ENCODE measurements at places on chromosomes 12 and 14.

DNA sequence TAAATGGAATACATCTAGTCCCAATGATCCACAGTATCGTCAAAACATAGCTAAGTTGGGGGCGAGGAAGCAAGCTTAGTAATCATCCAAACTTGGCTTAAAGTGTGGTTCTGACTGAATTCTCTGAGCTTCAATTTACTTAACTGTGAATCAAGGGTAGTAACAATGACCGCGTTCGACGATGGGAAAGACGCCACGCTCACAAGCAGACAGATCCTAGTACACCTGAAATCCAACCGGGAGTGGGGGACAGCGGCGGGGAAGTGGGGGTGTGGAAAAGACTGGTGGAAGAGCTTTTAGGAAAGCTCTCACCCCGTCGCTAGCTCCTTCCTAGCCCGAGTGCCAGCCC is 433 bp downstream of the COX16 start:
- DNase-seq, result no peak

- DNase-seq, result no peak
Measured at GRCh38 chr12:42631513-42631912, 42.0 kb upstream of the PRICKLE1 start.

GRCh38 chr12:2857021-2857431 is at the start of gene TEX52:
Gene TEX52 (minus strand): TSS chr12:2857039. CDS start chr12:2857026, 13 bp downstream.
- no peak for DNase-seq

DNA sequence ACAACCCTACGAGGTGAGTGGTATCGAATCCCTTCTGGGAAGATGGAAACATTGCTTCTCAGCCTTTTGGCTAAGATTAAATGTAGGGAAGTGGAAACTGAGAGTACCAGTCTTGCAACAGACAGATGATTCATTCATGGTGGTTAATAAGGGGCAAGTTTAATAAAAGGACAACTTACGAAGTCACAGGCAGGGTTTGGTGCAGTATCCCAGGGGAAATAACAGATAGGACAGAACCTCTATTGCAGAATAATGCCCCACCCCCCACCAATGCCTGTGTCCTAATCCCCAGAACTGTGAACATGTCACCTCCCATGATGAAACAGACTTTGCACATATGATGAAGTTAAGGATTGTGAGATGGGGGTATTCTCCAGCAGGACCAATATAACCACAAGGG is 212.5 kb downstream of the TBX5 start:
- DNase-seq, result no peak

- no peak for DNase-seq
Measured at GRCh38 chr12:50221228-50222008, 54.2 kb upstream of the CERS5 start.

DNA sequence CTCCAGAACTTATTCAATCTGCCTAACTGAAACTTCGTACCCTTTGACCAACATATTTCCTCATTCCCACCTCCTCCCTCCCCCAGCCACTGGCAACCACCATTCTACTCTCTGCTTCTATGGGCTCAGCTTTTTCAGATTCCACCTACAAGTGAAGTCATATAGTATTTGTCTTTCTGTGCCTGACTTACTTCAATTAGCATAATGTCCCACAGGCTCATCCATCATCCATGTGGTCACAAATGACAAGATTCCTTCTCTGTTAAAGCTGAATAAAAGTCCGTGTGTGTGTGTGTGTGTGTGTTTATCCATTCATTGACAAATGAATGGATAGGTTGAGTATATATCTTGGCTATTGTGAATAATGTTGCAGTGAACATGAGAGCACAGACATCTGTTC is 1.3 kb upstream of the C14orf39 start:
- no peak for DNase-seq

DNA sequence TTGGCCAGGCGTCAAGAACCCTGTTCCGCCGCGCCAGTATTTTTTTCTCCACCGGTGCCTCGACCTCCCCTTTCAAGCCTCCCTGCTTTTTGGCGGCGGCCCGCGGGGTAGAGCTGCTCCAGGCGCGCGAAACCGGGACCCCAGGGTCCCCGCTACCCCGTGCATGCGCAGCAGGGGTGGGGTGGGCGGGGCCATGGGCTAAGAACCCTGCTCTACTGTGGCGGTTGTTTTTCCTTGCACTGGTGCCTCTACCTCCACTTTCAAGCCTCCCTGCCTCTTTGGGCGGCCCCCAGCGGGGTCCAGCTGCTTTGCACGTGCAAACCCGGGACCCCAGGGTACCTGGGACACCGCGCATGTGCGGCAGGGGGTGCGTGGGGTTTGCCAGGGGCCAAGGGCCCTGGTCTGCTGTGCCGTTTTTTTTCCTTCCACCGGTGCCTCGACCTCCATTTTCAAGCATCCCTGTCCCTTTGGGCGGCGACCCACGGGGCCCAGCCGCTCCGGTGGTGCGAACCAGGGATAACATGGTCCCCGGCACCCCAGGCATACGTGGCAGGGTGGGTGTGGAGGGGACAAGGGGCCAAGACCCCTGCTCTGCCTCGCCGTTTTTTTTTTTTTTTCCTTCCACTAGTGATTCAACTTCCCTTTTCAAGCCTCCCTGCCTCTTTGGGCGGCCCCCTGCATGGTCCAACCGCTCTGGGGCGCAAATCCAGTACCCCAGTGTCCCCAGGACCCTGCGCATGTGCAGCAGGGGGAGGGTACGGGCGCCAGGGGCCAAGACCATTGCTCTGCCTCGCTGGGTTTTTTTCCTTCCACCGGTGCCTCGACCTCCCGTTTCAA is 326.8 kb downstream of the ALG10 start:
- no peak for DNase-seq

DNA sequence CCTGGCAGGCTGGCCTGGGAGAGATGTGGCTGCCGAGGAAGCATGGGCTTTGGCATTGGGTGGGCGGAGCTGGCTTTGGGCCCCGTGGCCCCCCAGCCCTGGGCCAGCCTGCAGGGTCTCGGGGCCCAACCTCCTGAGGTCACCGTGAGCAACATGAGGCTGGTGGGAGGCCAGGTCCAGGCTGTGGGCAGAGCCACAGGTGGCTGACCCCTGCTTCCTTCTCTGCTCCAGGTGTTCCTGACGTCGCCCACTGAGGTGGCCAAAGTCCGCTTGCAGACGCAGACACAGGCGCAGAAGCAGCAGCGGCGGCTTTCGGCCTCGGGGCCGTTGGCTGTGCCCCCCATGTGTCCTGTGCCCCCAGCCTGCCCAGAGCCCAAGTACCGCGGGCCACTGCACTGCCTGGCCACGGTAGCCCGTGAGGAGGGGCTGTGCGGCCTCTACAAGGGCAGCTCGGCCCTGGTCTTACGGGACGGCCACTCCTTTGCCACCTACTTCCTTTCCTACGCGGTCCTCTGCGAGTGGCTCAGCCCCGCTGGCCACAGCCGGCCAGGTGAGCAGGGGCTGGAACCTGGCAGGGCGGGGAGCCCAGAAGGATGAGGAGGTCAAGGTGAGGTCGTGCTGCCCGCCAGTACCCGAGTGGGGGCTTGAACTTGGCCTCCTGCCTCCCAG is 5.5 kb downstream of the SLC25A47 start:
- no peak for DNase-seq

DNA sequence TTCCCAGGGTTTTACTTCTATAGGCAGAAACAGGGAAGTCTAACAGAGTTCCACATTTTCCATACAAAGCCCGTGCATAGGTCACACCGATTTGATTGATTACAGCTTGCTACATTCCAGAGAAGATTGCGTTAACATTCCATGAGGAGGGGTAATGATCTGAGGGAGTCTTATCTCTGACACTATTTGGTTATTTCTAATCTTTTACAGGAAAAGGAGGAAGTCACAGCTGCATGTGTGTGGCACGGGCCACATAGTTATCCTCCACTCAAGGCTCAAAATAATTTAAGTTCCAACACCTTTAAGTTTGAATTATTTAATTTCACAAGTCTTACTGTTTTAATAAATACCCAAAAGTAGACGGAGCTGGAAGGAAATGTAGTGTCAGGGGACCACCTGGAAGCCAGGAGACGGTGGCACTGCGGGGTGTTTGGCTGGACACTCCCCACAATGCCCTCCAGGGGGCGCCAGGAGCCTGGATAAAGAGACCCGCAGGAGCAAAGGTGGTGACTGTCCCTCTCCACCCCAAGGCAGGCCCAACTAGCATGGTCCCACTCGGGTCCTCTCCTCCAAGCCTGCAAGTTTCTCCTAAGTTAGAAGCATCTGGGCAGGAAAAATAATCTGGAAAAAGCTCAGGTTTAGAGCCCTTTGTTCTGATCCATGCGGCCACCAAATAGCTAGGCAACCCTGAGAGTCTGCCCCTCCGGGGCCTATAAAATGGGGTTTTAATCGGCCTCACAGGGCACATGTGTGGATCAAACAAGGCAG is 20.2 kb downstream of the KRT8 start:
- DNase-seq, result peak; percentile 69

DNA sequence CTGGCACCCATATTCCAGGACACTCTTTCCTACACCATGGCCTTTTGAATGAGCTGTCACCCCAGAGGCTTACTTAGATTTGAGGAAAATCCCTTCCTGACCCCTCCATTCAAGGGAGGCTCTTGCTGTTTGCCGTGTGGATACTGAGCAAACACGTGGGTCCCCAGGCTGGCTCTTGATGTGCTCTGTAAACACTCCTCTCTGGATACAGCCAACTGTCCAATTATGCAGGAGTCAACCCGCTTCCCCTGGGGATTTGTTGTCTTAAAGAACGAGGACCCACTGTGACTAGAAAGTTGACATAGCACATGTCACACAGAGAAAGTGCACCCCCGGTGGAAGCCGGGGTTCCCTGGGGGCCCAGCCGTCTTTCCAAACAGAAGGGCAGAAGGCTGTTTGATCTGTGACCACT is 75.8 kb upstream of the CEP83 start:
- no peak for DNase-seq

DNA sequence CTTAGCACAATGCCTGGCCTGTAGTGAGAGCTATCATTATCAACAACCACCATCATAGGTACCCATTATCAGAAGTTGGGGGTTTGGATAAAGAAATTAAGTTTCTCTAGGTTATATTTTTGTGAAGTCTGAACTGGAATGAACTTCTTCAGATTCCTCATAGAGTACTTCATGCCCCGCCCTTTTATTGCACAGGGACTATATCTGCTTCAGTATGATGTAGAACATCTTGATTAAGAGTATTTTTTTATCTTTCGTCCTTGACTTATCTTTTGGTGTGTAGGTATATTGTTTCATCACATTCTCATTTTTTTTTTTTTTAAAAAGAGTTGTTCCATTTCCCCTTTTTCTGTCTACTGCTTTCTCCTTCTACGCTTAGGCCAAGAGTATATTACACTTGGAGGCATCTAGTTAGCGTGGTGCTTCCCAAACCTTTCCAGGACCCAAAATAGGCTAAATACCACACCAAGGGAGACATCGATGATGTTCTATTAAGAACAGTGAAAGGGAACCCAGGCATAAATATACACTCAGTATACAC is 467.5 kb downstream of the ZFP36L1 start:
- DNase-seq, result no peak

All from RWPE1 (cell line).